ENCODE measurements at places on chromosomes 6 and 20.
A peak's percentile ranks its signal among the peaks of the same experiment; 100 is the strongest.

DNA sequence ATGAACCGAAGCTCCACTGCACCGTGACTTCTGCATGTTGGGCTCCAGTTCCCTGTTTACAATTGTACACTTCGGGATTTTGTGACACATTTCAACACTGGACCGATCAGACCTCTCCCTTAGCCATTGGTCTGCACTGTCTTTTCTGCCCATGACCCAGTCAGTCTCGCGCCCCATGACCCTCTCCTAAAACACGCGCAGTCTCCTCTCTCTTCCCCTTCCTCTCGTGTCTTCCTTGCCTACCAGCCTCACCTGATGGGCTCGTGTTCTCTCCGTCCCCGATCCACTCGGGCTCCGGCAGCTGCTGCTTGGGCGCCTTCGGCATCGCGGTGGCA lies 535 bp upstream of the ABCF1 start:
- no peak for DNase-seq

- DNase-seq: no peak
Observed at GRCh38 chr20:14716351-14716801, 379.0 kb upstream of the FLRT3 start.

- no peak for DNase-seq
Observed at GRCh38 chr6:95091823-95092436, 485.4 kb upstream of the MANEA start.

DNA sequence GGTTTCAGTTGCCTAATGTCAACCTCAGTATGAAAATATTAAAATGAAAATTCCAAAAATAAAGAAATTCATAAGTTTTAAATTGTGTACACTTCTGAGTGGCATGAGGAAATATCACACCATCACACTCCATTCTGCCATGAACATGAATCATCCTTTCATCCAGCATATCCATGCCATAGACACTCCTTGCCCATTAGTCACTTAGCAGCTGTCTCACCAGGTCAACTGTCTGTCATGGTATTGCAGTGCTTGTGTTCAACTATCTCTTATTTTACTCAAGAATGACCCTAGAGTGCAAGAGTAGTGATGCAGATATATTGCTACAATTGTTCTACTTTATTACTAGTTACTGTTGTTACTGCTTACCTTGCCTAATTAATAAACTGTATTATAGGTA lies 712.4 kb downstream of the EPHA7 start:
- DNase-seq: no peak

GRCh38 chr20:60001108-60001507 lies 42.9 kb downstream of the CDH26 start:
- DNase-seq: no peak

DNA sequence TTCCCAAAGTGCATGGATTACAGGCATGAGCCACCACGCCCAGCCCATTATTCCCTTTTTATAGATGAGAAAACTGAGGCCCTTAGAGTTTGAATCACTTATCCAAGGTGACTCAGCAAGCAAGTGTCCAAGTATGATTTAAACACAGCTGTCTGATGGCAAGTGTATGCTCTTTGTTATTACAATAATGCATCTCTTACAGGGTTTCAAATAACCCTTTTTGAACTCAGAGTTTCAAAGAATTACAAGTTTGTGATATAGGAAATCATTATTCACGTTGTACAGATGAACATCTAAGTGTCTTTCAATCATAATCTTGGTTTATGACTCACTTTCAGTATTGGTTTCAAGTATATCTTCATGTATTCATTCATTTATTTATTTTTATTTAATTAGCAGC lies 63.0 kb downstream of the CD83 start:
- DNase-seq: no peak

DNA sequence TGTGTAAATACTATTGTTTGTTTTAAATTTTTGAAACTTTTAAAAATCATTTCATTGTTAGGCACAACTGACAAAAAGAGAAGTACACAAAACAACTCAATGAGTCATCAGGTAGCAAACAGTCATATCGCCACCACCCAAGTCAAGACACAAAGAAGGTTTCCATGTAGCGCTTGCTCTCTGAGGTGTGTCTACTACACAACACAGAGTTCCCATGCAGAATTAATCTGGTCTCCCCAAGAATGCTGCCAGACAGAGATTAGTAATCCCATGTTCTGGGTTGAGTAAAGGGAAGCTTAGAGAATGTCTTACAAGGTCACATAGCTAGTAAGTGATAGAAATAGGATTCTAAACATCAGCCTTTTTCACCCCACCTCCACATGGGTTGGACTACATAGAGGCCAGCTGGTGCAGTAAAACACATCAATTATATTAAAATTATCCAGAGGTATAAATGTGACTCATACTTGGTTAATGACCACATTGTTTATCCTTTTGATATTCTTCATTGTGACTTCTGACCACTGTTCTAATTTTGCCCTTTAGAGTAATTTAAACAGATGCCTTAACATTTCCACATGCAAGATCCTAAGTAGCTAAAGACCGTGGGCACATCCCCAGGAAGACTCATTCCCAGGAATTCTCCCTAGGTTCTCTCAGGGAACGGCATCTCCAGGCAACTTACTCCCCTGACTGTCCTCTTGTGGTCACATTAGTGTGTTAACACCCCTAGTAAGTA lies 413.5 kb downstream of the PRKN start:
- DNase-seq: no peak

- DNase-seq: no peak
Observed at GRCh38 chr20:22052025-22052650, 346.7 kb downstream of the PAX1 start.

DNA sequence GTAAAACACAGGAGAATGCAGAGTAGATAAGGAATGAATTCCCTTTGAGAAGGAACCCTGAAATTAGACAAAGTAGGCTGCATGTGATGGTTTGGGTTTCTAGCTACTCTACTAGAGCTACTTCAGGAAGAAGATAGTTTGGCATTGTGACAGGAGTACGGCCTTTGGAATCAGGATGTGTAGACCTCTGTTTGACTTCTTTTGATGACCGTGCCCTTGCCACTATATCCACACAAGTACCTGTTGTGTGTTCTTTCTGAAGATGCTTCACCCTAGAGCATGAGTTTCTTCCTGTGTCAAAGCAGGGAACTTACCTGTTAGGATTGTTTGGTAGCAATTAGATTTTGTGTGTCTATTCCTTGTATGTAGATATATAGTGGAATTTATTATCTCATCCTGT lies 41.7 kb downstream of the CD2AP start:
- no peak for DNase-seq

DNA sequence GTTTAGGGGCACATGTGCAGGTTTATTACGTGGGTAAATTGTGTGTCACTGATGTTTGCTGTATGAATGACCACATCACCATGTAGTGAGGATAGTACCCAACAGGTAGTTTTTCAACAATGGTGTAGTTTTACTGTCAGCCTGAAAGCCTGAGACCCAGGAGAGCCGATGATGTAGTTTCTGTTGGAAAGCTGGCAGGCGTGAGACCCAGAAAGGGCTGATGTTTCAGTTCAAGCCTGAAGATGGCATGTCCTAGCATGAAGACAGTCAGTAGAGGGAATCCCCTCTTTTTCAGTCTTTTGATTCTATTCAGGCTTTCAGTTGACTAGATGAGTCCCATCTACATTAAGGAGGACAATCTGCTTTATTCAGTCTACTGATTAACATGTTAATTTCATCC lies 96.7 kb downstream of the KLHL32 start:
- DNase-seq: no peak

DNA sequence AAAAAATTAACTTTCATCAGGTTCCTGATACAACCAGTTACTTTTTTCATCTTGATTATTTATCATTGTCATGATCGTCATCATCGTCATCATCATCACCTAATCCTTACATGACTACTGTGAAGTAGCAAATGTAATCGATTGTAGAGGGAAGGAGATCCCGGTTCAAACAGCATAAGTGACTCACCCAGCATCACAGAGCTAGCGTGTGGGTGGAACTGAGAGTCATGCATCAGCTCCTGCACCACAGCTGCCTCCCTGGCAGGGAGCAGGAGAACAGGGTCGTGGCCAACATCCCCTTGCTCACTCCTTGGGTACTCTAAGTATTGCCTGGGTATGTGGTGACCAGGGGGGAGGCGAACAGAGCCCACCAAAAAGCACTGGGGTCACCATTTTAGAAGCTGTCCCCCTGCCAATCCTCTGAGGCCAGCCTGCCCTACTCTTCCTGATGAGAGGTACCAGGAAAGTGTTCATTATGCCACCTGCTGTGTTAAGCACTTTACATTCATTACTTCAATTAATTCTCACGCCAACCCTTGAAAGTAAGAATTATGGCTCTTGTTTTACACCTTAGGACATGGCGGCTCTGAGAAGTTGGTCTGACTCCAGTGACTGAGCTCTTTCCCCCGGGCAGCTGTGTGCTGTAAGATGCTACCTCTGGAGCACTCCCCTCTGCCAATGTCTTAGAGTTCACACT lies 425.2 kb downstream of the CD83 start:
- no peak for DNase-seq

GRCh38 chr20:4828830-4829513 lies 107.3 kb downstream of the PRND start:
- DNase-seq: no peak

DNA sequence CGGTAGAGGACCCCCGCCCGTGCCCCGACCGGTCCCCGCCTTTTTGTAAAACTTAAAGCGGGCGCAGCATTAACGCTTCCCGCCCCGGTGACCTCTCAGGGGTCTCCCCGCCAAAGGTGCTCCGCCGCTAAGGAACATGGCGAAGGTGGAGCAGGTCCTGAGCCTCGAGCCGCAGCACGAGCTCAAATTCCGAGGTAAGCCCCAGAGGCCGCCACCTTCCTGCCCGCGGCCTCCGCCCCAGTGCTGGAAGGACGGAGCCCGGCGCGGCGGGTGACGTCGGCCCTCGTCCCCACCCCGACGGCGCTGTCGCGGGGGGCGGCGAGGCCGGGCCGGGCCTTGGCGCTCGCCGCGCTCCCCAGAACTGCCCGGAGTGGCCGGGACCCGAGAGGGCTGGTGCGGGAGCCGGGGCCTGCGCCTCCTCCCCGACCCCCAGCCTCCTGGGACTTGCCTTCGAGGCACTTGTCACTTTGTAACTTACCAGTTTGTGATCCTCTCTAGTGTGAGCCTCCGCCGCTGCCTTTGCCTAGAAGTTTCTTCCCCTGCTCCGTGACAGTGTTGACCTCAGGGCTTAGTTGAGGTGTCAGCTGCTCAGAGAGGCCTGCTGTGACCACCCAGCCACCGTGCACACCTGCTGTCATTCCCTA lies 417 bp downstream of the VAPB start:
- peak; percentile 18 for DNase-seq

- no peak for DNase-seq
Observed at GRCh38 chr6:16681260-16681873, 79.9 kb downstream of the ATXN1 start.

DNA sequence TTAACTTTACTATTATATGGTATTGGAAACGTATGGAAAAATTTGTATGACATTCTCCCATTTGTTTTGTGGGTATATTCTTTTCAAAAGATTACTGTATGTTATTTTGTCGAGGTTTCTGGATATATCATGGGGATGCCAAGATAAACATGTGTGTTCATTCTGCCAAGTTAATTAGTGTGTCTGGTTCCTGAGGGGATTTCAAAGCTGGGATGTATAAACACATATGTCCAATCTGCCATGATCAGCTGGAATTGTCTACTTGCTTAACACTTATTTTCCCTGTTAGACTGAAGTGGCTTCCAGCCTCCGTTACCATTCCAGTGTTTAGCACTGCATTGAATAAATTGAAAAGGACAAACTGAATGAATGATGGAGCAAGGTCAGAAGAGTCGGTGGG lies 86.2 kb downstream of the DNAH8 start:
- DNase-seq: no peak

DNA sequence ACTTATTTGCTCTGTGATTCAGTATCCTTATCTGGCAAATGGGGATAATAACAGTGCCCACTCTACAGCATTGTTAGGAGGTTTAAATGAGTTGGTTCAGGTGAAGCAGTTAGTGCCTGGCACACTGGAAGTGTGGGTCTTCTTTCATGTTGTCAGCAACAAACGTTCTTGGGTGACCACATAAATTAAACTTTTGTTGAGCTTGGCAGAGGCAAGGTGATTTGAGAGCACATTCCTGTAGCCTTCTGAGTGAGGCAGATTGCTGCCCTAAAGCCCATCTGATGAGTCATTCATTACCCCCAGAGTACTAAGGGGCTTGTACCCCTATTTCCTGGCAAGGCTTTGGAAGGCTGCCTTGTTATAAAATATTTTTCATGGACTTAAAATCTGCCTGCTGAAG lies 25.8 kb downstream of the SEC23B start:
- no peak for DNase-seq
